ENCODE measurements at places on chromosomes 7 and 10. TPM values are rescaled to one million over a fixed set of nuclear protein-coding genes. Genes with fewer than 3 reads are reported as not detected.
A peak's percentile ranks its signal among the peaks of the same experiment; 100 is the strongest.

DNA sequence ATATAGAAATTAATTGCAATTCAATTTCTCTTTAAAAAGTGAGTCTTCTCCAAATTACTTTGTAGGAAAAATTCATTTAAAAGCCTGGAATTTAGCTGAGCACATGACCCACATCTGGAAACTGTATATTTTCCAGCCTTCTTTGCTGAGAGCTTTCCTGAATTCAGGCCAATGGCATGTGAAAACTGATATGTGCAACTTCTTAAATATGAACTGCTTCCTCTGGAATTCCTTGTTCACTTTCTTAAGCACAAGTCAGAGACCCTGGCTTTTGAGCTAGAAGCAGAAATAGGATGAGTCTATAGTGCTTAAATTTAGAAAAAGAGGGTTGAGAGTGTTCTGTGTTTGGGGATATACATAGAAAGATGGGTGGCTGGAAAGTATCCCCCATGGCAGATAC, 365.1 kb upstream of the MTPN start:
- H3K4me3 ChIP-seq, result no peak overlapping the region
- DNase-seq, result no peak
- H3K36me3 ChIP-seq, result no peaks in the 10 kb centered on the region
- no peaks in the 10 kb centered on the region for H3K27me3 ChIP-seq
- H3K27ac ChIP-seq, result no peak overlapping the region

GRCh38 chr7:141160246-141160860, 86.5 kb downstream of the TMEM178B start:
- no peaks in the 10 kb centered on the region for H3K36me3 ChIP-seq
- H3K27ac ChIP-seq, result no peak overlapping the region
- no peak overlapping the region for H3K4me3 ChIP-seq
- no peak for DNase-seq

DNA sequence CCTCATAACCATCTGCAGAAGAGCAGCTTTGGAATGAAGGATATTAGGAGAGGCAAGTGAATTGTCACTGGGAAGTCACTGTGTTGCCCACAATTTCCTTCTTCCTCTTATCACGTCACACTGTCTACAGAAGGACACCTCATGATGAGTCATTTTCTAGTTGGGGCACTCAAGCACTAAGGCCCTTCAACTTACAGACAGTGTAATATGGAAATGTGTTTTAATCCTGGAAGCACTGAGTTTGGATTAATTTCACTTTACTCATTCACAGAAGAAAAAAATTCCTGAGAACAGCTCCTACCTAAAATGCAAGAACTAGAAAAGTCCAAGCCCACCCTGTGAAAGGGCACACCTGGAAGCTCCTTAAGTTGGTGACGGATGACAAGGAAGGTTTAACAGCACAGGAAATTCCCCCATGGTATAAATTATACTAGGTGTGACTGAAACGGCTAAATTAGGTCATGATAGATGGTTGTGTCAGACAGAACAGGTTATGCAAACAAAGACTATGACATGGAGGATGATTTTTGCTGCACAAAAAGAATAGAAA, 56.6 kb downstream of the PARD3 start:
- no peak for DNase-seq
- H3K36me3 ChIP-seq, result no peaks in the 10 kb centered on the region
- H3K27me3 ChIP-seq, result no peaks in the 10 kb centered on the region
- no peak overlapping the region for H3K27ac ChIP-seq
- H3K4me3 ChIP-seq, result no peak overlapping the region

- H3K36me3 ChIP-seq, result no peaks in the 10 kb centered on the region
- no peak overlapping the region for H3K4me3 ChIP-seq
- no peak overlapping the region for H3K27ac ChIP-seq
- no peak for DNase-seq
- no peaks in the 10 kb centered on the region for H3K4me1 ChIP-seq
- H3K27me3 ChIP-seq, result no peaks in the 10 kb centered on the region
Measured at GRCh38 chr10:11236234-11236633, 218.6 kb downstream of the CELF2 start.

- no peak overlapping the region for H3K27ac ChIP-seq
- H3K36me3 ChIP-seq, result no peaks in the 10 kb centered on the region
- no peak for DNase-seq
- H3K27me3 ChIP-seq, result no peaks in the 10 kb centered on the region
Measured at GRCh38 chr7:75631711-75632110, 107.0 kb downstream of the HIP1 start.

- peak overlapping the region; percentile 99 for H3K27ac ChIP-seq
- no peaks in the 10 kb centered on the region for H3K27me3 ChIP-seq
- peaks cover 61% of the 10 kb centered on the region for H3K4me1 ChIP-seq
- H3K36me3 ChIP-seq, result no peaks in the 10 kb centered on the region
Measured at GRCh38 chr10:63521416-63522276, 445 bp downstream of the REEP3 start.

GRCh38 chr7:112989531-112989930, 97.1 kb downstream of the GPR85 start:
- no peak overlapping the region for H3K27ac ChIP-seq
- no peak overlapping the region for H3K4me3 ChIP-seq
- no peak for DNase-seq
- peaks cover 1% of the 10 kb centered on the region for H3K4me1 ChIP-seq

DNA sequence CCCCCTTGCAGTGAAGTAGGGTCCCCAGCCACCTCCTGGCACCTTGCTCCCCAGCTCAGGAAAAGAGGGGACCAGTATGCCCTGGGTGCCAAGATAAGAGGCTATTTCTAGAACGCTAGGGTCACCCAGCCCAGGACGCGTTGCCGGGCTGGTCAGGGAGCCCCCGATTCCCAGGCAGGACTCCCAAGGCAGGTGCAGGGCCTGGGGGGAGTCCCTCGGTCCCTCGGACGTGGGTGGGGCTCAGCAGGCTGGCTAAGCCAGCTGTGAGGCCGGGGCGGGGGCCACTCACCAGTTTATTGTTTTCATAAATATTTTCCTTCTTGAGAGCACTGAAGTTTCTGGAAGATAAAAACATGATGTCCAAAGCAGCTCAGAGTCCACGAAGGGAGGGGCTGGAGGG, 9.3 kb downstream of the MICALL2 start:
- H3K36me3 ChIP-seq, result no peaks in the 10 kb centered on the region
- no peaks in the 10 kb centered on the region for H3K27me3 ChIP-seq
- no peak overlapping the region for H3K4me3 ChIP-seq
- H3K27ac ChIP-seq, result no peak overlapping the region
- DNase-seq, result no peak

DNA sequence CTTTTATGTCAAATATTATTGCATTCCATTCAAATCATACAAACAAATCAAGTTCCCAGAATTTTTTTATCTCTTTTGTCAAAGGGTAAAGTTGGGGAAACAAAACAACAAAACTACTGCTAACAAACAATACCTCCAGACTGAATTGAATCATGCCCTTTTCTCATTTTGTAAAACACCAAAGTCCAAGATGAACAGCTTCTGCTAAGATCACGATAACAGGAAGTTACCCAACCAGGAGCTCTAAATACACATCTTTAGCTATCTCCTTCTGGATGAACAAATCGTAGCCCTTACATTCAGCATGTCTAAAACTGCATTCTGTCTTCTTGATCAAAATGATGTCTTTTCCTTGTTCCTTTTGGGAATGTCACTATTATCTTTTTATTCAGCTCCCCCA, 97.4 kb downstream of the CTTNBP2 start:
- no peaks in the 10 kb centered on the region for H3K27me3 ChIP-seq
- no peak overlapping the region for H3K27ac ChIP-seq
- H3K4me1 ChIP-seq, result peaks cover 32% of the 10 kb centered on the region
- no peak for DNase-seq
- no peak overlapping the region for H3K4me3 ChIP-seq
- no peaks in the 10 kb centered on the region for H3K36me3 ChIP-seq

GRCh38 chr10:126392469-126392868, 4.2 kb upstream of the ADAM12 start:
- H3K27me3 ChIP-seq, result peaks cover 16% of the 10 kb centered on the region
- no peak for DNase-seq
- H3K4me1 ChIP-seq, result no peaks in the 10 kb centered on the region
- H3K36me3 ChIP-seq, result no peaks in the 10 kb centered on the region
- H3K27ac ChIP-seq, result no peak overlapping the region

DNA sequence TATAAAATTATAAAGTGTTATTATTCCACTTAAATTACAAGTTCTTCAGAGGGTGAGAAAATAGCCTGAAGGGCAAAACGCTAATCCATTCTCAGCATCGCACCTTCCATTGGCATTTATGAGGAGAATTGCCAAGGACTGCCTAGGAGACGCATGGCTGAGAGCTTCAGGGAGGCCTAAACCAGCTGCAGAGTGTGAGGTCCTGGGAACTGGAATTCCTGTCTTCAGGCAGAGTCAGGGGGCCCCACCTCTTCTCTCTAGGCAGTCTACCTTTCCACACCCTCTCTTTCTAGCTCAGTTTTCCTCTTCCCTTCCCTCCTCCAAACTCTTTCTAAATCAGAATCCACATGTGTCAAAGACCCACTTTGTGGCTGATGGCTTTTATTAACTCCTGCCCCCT, 35.3 kb downstream of the LRRC72 start:
- H3K4me1 ChIP-seq, result no peaks in the 10 kb centered on the region
- H3K36me3 ChIP-seq, result no peaks in the 10 kb centered on the region
- H3K4me3 ChIP-seq, result no peak overlapping the region
- DNase-seq, result no peak
- H3K27ac ChIP-seq, result no peak overlapping the region
- H3K27me3 ChIP-seq, result no peaks in the 10 kb centered on the region

- H3K4me3 ChIP-seq, result no peak overlapping the region
- no peaks in the 10 kb centered on the region for H3K27me3 ChIP-seq
- H3K27ac ChIP-seq, result no peak overlapping the region
- H3K4me1 ChIP-seq, result peaks cover 17% of the 10 kb centered on the region
- peak; percentile 68 for DNase-seq
- H3K36me3 ChIP-seq, result peaks cover 5% of the 10 kb centered on the region
Measured at GRCh38 chr7:75650681-75651080, 88.1 kb downstream of the HIP1 start.

DNA sequence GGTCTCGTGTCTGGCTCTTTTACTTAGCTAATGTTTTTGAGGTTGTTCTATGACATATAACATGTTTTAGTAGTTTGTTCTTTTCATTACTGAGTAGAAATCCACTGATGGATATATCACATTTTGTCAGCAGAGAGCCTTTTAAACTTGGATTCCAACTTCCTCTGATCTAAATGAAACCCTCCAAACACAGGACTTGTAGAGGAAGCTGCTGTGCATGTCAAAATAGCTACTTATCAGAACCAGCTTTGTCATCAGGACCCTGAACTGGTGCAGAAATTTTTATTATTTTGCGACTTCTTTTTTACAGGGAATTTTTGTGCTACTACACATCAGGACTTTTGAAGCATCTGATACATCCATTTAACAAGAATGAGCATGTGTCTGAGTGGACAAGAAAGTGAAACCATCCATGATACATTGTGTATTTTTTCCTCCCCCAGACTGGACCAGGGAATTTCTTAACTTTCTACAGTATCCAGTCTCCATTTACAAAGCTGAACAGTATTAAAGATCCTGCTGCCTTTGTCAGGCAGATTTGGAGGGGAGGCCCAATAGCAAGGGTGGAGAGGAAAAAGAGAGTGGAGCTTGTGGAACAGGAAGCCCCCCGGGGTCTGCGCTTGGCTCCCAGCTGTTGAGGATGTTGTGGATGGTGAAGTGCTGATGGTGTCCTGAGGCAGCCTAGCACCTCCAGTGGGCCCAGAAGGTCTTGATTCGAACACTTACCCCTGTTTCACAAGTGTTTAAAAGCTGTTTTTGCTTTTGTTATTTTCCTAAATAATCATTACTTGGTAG, 29.3 kb upstream of the MTPAP start:
- H3K4me3 ChIP-seq, result no peak overlapping the region
- no peaks in the 10 kb centered on the region for H3K36me3 ChIP-seq
- no peaks in the 10 kb centered on the region for H3K4me1 ChIP-seq
- H3K27ac ChIP-seq, result no peak overlapping the region
- no peak for DNase-seq

- DNase-seq, result no peak
- no peaks in the 10 kb centered on the region for H3K27me3 ChIP-seq
- no peak overlapping the region for H3K27ac ChIP-seq
- H3K36me3 ChIP-seq, result peaks cover 6% of the 10 kb centered on the region
Measured at GRCh38 chr7:75572396-75572795, 80.3 kb downstream of the SPDYE5 start.

GRCh38 chr10:75070961-75071428, 40.5 kb upstream of the SAMD8 start:
- no peaks in the 10 kb centered on the region for H3K4me1 ChIP-seq
- H3K27ac ChIP-seq, result peak overlapping the region; percentile 79
- H3K36me3 ChIP-seq, result no peaks in the 10 kb centered on the region
- H3K27me3 ChIP-seq, result no peaks in the 10 kb centered on the region
- H3K4me3 ChIP-seq, result no peak overlapping the region
- peak; percentile 57 for DNase-seq

DNA sequence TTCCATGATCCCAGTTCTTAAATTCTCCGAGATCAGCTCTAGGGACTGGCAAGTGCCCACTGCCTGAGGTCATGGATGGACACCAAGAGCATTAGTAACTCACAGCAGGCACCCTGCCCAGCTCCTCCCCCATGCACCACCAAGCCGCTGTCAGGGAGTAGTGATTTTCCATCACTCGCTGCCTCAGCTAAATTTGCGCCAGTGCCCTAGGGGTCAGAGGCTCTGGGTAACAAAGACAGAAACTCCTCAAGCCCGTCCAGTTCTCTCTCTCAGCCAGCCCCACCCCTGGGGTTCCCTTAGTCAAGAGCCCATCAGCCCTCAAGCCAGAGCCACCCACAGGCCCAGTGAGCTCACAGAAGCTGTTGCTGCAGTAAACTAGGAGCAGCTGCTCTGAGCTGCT, 30.0 kb downstream of the PAX2 start:
- no peak overlapping the region for H3K4me3 ChIP-seq
- no peaks in the 10 kb centered on the region for H3K4me1 ChIP-seq
- no peaks in the 10 kb centered on the region for H3K36me3 ChIP-seq
- no peaks in the 10 kb centered on the region for H3K27me3 ChIP-seq

GRCh38 chr7:131816391-131817007, 260.1 kb upstream of the PODXL start:
- H3K36me3 ChIP-seq, result no peaks in the 10 kb centered on the region
- no peak overlapping the region for H3K4me3 ChIP-seq

DNA sequence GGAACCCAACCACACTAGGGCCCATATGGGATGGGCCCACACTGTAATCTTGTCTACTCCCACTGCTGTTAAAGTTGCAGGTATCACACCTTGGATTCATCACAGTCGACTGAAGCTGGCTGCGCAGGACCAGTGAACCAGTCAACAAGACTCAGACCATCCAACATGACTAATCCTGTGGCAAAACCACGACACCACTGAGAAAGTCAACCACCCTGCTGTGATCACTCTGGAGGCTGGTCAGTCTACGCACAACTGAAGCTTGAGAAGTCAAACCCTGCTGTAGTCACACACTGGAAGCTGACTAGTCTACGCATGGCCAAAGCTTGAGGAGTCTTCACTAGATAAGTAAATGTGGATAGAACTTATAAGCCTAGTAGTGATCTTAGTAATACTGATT, 9.6 kb upstream of the CYREN start:
- no peaks in the 10 kb centered on the region for H3K36me3 ChIP-seq
- no peaks in the 10 kb centered on the region for H3K4me1 ChIP-seq
- no peak for DNase-seq
- H3K27ac ChIP-seq, result no peak overlapping the region
- no peak overlapping the region for H3K4me3 ChIP-seq
- H3K27me3 ChIP-seq, result no peaks in the 10 kb centered on the region

- no peaks in the 10 kb centered on the region for H3K27me3 ChIP-seq
- no peaks in the 10 kb centered on the region for H3K4me1 ChIP-seq
- H3K4me3 ChIP-seq, result no peak overlapping the region
Measured at GRCh38 chr7:2882111-2882510, 38.0 kb upstream of the GNA12 start.

CALY gene
- total RNA-seq, result 1.7 TPM

ZNF25 gene
- total RNA-seq, result 15.5 TPM

LRIT1 gene
- not detected for total RNA-seq

SEMA4G gene
- total RNA-seq, result 1.1 TPM

UCN3 gene
- total RNA-seq, result not detected

JAKMIP3 gene
- 0.48 TPM for total RNA-seq

DNAJC12 gene
- total RNA-seq, result 6.0 TPM
